ENCODE measurements at places on chromosomes 5 and 9.
A peak's percentile ranks its signal among the peaks of the same experiment; 100 is the strongest.

DNA sequence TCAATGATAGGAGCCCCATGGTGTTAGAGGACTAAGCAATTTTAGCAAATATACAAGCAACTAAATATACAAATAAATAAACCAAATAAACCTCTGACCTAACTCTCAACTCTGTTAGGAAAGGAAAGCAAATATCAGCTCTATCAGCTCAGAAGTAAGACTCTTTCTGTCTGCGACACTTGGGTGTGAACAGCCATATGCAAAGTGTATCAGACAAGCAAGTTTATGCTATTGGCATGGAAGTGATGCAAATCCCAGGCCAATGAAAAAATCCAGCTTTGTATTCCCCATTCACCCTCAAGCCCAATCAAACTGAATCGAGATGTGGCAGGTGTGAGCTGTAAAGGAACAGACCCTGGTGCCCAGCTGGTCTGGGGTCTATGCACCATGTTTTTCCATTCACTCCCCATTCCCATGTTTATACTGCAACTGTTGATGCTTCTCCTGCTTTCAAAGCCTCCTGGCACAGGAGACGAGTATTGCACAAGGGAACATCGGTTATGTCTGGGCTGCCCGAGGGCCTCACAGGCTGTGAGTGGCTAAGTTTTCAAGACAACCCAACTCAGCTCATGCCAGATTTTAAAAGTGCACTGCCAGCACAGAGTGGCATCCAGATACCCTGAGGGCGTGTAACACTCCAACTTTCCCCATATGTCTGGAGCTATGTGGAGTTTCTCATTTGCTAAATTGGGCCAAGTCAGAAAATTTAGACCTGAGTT, 73.1 kb downstream of the FEM1C start:
- DNase-seq, result no peak

DNA sequence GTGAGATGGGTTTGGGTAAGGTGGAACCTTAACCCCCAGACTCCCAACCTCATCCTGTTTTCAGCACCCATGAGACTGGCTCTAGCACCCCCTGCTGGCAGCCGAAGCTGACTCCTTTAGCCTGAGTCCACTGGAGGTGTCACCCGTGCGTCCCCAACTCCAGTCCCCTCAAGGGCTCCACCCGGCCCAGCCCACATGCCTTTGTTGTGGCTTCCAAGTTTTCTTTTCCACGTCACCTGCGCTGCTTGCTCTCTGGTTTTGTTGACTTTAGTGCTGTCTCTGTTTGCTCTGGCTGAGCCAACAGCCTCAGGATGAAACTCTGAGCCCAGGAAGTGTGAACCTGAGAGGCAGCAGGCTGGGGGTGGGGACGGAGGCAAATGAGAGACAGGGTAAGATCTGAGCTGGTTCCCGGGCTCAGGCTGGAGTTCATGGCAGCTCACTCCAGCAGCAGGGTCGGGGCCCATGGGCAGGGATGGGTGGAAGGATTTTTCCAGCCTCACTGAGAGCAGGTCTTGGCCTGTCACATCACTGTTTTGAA, 13.2 kb upstream of the AQP7 start:
- DNase-seq, result peak; percentile 17

- no peak for DNase-seq
Observed at GRCh38 chr5:181198106-181198685, 6.8 kb downstream of the TRIM7 start.

DNA sequence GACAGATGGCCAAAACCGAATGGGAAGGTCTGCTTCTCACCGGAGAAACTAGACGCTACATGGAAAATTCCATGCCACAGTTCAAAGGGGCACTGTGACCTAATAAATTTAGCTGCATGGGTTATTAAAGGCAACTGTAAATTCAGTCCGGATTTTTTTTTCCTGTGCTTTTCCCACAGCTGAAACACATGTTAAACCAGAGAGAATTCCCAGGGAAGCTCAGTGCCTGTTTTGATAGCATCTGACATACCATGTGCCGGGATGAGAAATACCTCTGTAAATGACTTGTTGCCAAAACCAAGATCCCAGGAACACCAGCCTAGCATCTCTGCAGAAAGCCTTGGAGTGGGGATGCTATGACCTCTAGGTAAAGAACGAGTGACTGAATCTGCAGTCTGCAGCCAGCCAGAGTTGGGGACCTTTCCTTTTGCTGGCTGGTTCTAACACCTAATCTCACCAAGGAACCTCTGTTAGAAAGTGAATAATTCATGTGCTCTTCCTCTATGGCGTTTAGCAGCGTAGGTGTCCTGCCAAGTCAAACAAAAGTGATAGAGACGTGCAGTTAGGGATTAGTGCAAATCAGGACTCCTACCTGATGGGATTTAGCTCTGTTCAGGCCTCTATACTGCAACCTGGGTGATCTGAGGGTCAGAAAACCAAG, 77.9 kb downstream of the SLIT3 start:
- DNase-seq, result no peak

GRCh38 chr5:92222449-92222848, 839.3 kb upstream of the ARRDC3 start:
- no peak for DNase-seq

DNA sequence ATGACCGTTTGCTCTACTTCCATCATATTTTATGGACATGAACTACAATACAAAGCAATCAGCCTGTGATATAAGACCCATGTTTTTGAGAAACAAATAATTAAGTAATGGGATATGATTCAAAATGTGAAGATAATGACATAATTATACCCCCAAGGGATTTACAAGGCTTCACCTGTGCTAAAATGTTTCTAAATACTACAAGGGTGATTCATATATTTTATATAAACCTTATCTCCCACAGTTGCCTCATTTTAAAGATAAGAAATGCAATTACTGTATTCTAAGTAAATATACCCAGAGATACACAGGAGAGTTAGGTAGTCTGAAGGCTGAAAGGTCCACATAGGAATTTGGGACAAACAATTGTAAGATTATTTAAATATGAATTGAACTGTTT, 662.0 kb upstream of the CHD1 start:
- no peak for DNase-seq

GRCh38 chr9:12351293-12352044, 341.7 kb upstream of the TYRP1 start:
- no peak for DNase-seq
